ENCODE measurements at places on chromosomes 12 and 14. TPM values are rescaled to one million over a fixed set of nuclear protein-coding genes. Genes with fewer than 3 reads are reported as not detected.

- DNase-seq: no peak
These were observed 7.8 kb downstream of the RSRC2 start for GRCh38 chr12:122518908-122519307.

GRCh38 chr14:101808894-101809670, 47.6 kb downstream of the PPP2R5C start:
- no peak for DNase-seq

DNA sequence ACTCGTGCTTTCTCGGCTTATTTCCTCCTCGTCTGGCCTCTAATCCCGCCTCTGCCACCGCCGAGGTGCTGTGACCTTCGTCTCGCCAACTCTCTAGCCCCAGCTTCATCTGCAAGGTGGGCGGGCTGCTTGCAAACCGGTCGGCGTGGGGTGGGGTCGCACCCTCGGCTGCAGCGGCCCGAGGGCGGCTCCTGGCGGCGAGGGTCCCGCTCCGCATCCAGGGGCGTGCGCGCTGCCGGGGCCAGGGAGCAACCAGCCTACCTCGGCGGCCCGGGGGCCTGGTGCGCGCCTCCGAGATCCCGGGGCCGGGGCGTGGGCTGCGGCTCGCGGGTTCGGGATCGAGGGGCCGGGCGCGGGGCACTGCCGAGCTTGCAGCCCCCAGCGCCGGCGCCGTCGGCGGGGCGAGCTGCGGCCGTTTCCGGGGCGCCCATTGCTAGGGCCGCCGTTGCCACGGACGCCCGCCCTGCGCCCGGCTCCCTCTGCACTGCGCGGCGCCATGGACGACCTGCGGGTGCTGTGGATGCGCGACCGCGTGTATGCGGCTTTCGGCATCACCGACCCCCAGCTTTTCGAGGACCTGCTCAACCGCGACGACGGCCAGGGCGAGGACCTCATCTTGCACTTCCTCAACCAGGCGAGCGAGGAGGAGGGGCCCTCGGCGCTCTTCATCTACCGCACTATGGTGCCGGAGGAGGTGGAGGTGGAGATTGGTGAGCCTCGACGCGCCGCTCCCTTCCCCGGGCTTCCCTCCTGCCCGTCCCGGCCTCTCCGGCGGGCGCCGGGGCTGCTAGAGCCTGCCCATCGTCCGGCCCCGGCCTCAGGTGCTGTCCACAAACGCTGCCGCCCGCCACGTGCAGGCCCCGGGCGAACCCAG, at the start of gene DNAH10:
Gene DNAH10 (plus strand): TSS at position 461 of the 874 bp plus-strand sequence. CDS start 36 bp downstream, at position 497.
- no peak for DNase-seq

DNA sequence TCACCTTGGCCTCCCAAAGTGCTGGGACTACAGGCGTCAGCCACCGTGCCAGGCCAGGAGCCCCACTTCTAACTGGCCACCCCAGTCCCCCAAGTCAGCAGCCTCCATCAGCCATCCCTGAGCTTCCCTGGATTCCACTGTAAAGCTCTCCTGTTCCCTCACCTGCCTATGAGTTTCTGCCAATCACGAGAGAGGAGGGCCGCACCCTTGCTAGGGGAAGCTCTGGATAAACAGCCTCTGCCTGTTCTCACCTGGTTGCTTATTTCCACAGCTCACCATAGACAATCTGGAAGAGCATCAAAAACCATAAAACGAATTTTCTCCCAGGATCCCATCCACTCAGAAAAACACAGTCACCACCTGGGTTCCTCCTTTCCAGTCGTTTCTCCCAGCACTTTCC, 5.0 kb downstream of the CDCA4 start:
- DNase-seq: no peak

DNA sequence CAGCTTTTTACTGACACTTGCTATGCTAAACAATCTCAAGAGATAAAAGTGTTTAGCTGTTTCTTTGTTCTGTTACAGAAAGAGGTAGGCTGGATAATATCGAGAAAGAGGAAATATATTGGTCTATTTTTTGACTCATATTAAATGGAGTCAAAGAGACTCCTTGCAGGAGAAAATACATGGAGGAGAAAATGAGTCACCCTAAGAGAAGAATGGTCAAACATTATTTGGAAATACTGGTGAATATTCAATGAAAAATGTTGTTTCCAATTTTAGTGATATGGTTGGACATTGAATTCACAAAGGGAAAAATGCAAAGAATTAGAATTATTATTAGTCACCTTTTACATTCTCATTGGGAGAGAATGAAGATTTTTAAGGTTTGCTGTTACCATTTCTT, 3.2 kb downstream of the KCNJ8 start:
- no peak for DNase-seq

The ANKS1B gene
- polyA plus RNA-seq: 3.8 TPM

DNA sequence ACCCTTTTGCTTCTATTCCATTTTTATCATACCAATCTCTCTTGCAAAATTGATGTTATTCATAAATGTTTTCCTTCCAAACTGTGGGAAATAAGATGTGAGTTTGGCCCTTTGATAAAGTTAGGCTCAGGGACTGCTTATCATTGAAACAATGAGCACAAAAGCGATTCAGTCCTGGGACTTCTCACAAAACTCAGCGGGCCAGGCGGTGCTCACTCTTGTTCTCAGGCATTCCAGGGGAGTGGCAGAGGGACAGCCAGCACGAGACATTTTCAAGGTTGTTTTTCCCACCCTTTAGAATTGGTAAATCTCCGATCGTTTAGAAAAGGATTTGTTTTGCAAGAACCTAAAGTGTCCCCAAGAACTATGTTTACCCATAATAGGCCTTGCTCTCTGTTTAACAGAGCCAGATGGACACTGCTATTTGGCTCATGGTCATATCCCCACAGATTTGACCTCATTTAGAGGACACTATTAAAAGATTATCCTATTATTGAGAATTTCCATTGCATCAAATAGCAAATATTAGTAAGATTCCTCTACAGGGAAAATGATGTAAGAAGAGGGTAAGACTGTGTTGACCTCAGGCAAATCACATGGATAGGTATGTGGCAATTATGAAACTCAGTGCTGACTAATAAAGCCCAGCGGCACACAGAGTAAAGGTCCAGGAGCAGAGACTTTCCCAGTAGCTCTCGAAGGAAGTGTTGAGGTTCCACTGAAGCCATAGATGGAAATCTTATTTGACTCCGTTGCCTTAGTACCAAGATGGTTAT, 102.7 kb upstream of the USP44 start:
- no peak for DNase-seq

- DNase-seq: no peak
These were observed 443.4 kb downstream of the BCAT1 start for GRCh38 chr12:24505366-24506015.

DNA sequence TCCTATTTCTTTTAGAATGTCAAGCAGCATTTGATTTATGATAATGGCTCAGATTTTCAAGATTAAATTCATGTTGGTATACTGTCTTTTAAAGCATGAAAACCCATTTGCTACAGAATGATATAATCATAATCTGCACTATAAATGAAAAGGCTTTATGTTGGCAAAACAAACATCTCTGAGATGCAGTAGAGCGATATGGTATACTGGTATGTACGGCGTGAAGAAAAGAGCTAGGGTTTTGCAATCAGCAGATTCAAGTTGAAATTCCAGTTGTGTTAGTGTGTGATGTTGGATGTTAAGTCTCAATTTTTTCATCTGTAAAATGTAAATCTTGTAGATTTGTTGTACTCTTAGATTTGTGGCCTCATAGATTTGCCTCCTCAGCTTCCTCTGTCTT, 53.2 kb upstream of the DYRK2 start:
- DNase-seq: no peak

GRCh38 chr12:130344529-130344928, 6.8 kb downstream of the PIWIL1 start:
- DNase-seq: no peak

DNA sequence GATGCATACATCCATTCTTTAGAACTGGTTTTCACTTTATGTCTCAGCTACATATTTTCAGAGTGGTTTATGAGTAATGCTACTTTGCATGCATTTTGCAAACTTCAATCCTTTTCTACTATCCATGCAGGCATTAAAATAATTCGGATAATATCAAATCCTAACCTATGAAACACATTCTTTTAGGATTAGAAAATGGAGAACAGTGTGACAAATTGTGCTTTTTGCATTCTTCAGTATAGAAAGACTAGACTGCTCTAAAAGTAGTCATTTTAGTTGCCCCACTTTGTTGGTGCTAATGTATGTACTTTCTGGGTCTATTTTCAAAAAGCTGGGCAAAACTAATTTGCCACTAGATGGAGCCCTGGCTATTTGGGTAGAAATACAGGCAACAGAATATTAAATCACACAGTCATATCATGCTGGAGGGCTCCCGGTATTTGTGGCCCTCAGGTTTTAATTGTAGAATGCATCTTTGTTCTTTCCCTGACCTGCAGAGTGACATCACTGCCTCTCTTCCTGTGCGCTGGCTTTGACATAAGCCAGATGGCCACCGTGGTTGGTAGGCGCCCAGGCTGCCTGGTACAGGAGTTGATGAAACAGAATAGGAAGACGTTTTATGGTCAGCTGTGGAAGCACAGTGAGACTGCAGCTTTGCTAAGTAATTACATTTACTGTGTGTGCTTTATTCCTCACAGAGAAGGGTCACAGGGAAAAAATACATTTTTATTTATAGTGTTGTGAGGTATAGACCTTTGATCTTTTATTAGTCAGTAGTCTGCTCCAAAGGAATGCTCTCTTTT, 28.1 kb downstream of the MSRB3 start:
- no peak for DNase-seq

- no peak for DNase-seq
These were observed 222.8 kb downstream of the SOX5 start for GRCh38 chr12:23726646-23727045.

DNA sequence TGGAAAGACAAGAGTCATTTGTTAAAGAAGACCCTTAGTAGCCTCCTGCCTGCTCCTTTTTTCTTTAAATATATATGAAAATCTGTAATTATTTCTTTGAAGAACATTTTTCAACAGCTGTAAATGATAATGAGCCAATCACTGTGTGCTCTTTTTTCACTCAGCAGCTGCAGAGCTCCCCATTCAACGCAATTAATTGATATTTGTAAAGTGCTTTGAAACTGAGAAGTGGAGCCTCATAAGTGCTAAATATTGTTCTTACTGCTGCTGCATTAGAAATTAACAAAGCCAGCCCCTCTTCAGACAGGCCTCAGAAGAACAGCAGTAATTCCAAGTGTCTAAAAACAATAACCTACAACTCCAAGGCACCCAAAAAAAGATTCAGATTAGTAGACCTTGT, 224.3 kb downstream of the GXYLT1 start:
- no peak for DNase-seq

The DIO3 gene
- polyA plus RNA-seq: 0.11 TPM

The PRB2 gene
- polyA plus RNA-seq: not detected

GRCh38 chr14:90883782-90884181, 67.6 kb upstream of the TTC7B start:
- DNase-seq: no peak

The NPAS3 gene
- polyA plus RNA-seq: 10.2 TPM

GRCh38 chr14:101743701-101744100, 17.8 kb upstream of the PPP2R5C start:
- no peak for DNase-seq

Measured in right renal cortex interstitium (tissue), 3 donors.